ENCODE measurements at places on chromosomes 11 and 22. TPM values are rescaled to one million over a fixed set of nuclear protein-coding genes. Genes with fewer than 3 reads are reported as not detected.

RTN4RL2 gene
- total RNA-seq: 0.57 TPM

APOC3 gene
- total RNA-seq: not detected

PLEKHA7 gene
- 0.92 TPM for total RNA-seq

BRSK2 gene
- total RNA-seq: 1.8 TPM

APOA4 gene
- not detected for total RNA-seq

OR51D1 gene
- total RNA-seq: not detected

C11orf21 gene
- total RNA-seq: not detected

MFRP gene
- total RNA-seq: not detected

NAALAD2 gene
- 1.1 TPM for total RNA-seq

HEPHL1 gene
- total RNA-seq: not detected

CD3D gene
- total RNA-seq: not detected

TMPRSS5 gene
- 0.33 TPM for total RNA-seq

- no peak for DNase-seq
These were observed 224.7 kb upstream of the BLID start for GRCh38 chr11:122340607-122341290.

DNA sequence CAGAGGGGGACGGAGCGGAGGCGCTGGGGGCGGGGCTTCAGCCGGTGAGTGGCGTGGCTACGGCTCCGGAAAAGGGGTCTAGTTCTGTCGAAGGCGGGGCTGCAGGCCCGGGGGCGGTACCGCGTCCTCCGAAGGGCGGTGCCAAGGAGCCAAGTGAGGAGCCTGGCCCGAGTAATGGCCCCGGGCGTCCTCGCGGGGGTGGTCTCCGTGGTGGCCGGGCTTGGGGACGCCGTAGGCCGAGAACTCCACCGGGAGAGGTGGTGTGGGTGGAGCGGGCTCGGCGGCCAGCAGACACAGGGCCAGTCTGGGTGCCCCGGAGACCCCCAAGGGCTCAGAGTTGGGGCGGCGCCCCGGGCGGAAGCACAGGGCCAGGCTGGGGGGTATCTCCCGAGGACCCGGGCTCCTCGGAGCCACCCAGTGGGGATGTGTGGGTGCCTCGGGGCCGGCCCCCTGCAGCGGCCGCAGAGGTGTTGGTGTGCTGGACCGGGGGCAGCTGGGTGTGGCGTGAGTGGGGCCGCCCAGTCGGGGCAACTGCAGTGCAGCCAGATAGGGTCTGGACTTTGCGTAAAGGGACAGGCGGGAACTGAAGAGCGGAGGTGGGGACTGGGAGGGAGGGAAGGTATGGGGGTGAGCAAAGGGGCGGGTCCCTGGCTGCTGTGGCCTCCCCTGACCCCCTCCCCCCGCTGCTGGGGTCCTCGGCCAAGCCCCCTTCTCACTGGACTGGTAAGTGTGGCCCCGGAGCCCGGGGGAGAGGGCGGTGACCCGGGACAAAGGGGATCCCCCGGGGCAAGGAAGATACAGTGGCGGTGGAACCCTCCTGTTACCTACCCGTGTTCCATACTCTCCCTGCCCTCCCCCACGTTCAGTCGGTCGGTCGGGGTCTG is 838 bp downstream of the FKBP2 start:
- DNase-seq: peak; percentile 100

DNA sequence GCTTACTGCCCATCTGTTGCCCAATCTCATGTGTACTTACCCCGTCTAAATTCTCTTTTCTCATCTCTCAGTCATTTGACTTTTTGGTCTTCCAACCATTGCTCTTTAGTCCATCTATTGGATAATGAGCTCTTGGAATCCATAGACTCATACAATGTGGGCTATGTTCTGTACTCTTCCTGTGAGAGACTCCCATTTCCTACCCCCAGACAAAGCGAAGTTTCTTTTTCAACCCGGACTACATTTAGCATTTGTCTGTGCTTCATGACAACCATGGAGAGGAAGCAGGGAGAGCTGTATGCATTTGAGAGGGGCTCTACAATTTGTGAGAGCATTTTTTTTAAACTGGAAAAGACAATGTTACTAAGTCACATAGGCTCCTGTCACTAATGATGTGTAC is 4.0 kb upstream of the ARHGAP42 start:
- no peak for DNase-seq

GRCh38 chr11:101034076-101034475 is 95.5 kb downstream of the PGR start:
- no peak for DNase-seq

GRCh38 chr11:132982772-132983640 is 549.3 kb downstream of the OPCML start:
- DNase-seq: no peak

- no peak for DNase-seq
These were observed 12.1 kb downstream of the CCDC81 start for GRCh38 chr11:86386746-86387145.

GRCh38 chr11:28730336-28730735 is 622.1 kb downstream of the METTL15 start:
- no peak for DNase-seq

DNA sequence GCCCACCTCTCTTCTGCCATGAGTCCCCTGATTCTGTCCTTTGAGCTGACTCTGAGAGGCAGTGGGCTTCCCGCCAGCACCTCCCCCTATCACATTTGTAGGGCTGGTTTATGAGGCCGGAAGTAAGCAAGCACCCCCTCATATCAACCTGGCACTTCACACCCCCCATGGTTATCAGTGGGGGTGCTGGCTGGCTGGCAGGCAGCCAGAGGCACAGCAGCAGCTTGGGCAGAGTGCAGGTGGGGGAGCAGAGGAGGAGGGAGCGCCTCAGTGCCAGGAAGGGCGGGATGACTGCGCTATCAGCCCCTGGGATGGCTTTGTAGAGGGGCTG is 22.9 kb upstream of the CHRM4 start:
- DNase-seq: no peak

DNA sequence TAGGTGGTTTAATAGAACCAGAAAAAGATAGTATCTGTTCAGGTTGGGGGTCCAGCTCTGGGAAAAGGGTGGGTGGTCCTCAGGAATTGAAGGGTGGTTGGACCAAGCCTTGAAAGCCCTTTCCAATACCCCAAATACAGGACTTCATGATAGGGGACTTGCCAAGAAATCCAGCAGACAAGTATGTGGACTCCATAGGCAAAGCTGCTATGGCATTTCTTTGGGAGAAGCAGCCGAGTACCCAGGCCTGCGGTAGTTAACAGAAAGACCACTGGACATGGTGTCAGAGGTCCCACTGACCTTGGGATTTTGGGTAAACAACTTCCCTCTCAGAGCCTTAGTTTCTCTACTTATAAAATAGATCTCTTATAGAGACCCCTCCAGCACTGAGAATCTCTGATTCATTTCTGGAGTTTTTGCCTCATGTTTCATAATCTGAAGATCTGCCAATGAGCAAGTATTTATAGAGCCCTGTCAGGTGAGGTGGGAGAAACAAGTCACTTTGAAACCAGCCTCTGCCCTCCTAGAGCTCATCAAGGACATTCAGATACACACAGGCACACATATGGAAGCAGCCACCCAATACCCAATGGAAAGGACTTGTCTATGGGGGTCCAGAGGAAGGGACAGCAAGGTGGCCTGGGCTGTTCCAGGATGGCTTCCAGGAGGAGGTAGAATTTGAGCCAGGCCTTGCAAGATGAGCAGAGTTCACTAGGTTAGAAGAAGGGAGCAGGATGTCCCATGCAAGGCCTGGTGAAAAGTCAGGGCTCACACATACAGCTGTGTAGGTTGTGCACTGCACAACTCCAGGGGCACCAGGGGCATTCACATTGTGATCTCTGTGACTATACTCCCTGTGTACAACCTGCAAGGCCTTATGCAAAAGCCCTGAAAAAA is 31.0 kb upstream of the ACCSL start:
- no peak for DNase-seq

DNA sequence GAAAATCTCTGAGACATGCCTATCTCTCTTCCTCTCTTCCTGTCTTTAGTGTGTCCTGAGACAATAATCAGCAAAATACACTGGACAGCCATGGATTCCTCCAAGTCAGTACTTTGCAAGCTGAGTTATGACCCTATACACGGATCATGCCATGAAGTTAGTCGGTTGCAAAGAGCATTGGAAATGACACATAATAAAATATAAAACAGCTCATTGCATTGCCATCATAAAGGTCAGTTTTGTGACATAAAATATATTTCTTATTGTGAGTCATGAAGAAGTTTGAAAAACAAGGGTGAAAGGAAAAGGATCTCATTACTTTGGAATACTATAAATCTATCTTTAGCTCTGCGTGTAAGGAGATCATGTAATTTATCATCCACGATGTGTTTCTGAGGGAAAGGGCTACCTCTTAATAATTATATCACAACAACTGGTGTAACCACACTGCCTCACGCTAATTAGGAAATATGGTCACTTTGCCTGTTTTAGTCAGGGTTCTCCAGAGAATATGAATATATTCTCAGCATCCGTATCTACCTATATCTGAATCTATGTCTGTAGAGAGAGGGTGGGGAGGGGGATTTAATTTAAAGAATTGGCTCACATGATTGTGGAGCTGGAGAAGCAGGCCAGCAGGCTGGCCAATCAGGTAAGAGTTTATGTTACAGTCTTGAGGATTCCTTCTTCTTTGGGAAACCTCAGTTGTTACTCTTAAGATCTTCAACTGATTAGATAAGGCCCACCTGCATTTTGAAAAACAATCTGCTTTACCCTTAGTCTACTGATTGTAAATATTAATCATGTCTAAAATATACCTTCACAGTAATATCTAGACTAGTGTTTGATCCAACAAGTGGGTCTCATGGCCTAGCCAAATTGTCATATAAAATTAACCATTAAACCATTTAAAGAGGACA is 198.8 kb downstream of the FAT3 start:
- no peak for DNase-seq

GRCh38 chr22:45740236-45740635 is 68.6 kb downstream of the ATXN10 start:
- no peak for DNase-seq

- DNase-seq: no peak
These were observed 73.2 kb downstream of the SLC35F2 start for GRCh38 chr11:107785401-107785800.

DNA sequence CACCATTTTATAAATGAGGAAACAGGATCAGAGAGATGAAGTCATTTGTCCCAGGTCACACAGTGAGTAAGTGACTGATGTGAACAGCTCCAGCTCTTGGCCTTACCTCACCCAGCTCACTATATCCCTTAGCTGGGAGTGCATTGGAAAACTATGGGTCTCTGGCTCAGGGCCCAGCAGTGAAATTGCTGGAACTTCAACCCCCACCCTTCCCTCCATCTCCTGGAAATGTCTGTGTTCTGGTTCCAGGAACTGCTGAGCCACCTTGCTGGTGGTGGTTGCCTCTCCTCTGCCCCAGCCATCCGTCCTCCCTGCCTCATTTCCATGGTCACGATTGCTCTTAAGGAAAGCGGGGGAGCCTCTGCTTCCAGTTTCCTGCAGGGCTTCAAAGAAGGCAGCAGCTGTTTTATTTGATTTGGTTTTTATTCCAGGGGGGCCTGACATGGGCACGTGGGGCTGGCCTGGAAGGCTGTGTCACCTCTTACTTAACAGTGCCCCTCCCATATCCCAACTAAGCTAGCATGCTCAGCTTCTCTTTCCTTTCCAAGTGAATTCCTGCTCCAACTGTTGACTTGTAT is 46.2 kb upstream of the CSTF3 start:
- no peak for DNase-seq

DNA sequence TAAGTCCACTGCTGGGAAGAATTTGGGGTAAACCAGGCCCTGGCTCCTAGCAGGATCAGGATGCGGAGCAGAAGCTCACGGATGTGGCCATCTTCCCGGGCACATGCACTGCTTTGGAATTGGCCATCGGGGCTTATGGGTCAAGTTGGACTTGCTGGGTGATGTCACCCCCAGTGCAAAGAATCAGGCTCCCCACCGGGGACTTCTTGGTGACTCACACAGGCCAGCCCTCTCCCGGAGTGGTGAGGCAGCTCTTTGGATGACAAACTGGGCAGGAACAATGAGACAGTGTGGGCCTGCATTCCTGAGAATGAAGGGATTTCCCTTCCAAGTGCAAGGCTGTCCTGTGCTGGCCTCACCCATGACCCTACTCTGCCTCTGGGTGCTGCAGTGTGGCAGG is 128.8 kb upstream of the ANO1 start:
- peak; percentile 56 for DNase-seq

- DNase-seq: no peak
These were observed 31.7 kb downstream of the OR8B12 start for GRCh38 chr11:124511745-124512144.

DNA sequence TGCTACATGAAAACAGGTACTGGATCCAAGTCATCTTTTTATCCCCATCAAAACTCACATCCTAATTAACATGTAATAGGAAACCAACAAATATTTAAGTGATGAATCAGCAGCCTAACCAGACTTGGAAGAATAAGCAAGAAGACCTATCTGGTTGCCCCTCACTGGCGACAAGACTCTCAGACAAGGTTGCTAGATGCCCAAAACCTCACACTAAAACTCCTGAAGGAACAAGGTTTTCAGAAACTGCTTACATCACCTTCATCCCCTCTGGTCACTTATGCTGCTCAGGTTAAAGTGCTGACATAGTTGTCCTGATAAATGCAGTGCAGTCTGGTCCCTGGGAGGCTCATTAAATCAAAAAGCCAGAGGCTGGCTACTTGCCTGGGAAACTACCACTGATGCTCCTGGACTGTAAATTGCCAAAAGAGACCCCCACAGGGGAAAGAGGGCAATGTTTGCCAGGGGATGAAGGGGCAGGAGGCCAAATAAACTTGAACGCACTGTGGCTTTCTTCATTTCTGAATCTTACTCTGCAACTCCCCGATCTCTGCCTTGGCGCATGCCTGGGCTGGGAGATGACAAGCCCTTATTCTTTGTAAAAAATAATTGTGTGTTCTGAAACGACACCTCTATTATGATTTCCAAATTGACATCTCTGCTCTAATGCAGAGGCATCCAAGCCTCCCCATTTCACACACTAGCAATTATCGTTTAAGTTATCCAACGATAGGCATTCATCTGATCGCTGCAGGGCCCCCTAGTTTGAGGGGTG is 72.7 kb downstream of the AMBRA1 start:
- DNase-seq: no peak

- no peak for DNase-seq
These were observed 4.7 kb downstream of the BSX start for GRCh38 chr11:122976734-122977469.

- no peak for DNase-seq
These were observed 7.1 kb downstream of the TPCN2 start for GRCh38 chr11:69055598-69056516.

GRCh38 chr11:99020352-99021225 is at the start of gene CNTN5:
CNTN5 (plus strand) TSS chr11:99020949.
- peak; percentile 43 for DNase-seq

DNA sequence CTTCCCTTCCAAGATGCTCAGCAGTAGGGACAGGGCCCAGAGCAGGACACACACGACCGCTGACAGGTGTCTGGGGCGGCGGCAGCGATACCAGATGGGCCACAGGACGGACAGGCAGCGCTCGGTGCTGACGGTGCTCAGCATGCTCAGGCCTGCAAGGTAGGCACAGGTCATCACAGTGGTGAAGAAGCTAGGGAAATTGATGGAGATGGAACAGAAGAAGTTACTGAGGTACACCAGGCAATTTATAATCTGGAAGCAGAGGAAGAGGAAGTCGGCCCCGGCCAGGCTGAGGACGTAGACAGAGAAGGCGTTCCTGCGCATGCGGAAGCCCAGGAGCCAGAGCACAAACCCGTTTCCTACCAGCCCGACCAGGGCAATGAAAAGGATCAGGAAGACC is 4.6 kb downstream of the MRGPRX2 start:
- DNase-seq: no peak

GRCh38 chr11:86274503-86274902 is 27.5 kb upstream of the HIKESHI start:
- DNase-seq: no peak

- no peak for DNase-seq
These were observed at the start of gene OR52I1 for GRCh38 chr11:4593739-4594138. OR52I1 (plus strand) TSS chr11:4594039; CDS start chr11:4594039, 0 bp downstream.

GRCh38 chr11:116333001-116333535 is 439.7 kb downstream of the BUD13 start:
- no peak for DNase-seq

GRCh38 chr11:20041499-20041898 is 118.8 kb downstream of the DBX1 start:
- DNase-seq: no peak
